Effector memory CD8-positive, alpha-beta T cell (primary cell): ENCODE measurements at places on chromosomes 11 and 22.

GRCh38 chr11:45180848-45181192 lies 34.4 kb downstream of the PRDM11 start:
- DNase-seq, result peak; percentile 14

GRCh38 chr11:110828086-110828485 lies 115.8 kb upstream of the ARHGAP20 start:
- DNase-seq, result no peak

DNA sequence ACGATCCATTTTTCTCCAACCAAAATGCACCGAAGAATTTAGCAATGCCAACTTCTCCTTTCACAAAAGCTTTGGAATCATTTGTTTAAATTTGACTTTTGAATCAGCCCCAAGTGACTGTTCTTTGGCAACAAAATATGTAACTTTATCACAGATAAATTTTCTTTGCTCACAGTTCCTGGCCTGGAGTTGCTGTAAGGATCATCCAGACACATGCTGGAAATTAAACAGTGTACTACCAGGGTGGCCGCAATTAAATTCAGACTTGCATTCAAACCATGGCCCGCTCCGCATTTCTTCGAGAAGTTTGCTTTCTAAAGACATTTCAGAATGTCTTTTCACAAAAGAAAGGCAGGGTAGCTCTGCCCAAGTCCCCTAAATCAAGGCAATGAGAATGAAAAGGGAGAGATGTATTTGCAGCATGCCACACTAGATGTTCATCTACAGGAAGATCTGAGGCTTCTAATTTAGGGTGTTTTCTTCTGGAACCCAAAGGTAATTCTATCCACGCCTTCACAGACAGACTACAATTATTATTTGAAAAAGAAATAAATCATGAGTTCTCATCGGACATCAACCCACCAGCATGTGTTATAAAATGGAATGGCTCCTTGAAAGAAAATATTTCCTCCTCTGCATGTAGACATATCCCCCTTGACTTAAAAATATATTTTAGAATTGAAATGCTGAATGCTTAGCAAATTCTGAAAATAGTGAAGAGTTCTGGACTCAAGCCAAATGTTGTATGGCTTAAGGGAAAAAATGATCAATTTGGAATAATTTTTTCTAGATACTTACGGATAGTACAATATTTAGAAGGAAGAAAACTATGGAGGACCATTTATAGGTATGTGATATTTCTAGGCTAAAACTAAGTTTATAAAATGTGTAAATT lies 189.7 kb upstream of the BLID start:
- DNase-seq, result no peak

- DNase-seq, result no peak
Observed at GRCh38 chr11:898540-899190, 11.9 kb downstream of the CHID1 start.

- DNase-seq, result no peak
Observed at GRCh38 chr11:83471831-83472727, 185.9 kb upstream of the CCDC90B start.

- DNase-seq, result no peak
Observed at GRCh38 chr22:17918840-17919239, 105.5 kb downstream of the MICAL3 start.

DNA sequence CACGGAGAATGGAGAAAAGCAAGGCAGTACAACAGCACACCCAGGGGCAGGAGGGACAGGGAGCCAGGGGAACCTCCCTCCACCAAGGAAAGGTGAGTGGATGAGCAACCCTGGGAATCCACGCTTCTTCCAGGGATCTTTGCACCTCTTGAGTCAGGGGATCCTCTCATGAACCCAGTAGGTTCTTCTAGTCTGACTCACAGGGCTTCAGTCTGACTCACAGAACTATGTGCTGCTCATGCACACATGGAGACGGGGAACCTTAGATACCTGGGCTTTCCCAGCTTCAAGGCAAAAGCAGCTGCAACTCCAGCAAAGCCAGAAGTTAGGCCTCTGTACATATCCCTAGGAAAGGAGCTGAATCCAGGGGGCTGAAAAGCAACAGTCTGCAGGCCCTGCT lies 1021.4 kb upstream of the TENM4 start:
- DNase-seq, result no peak

GRCh38 chr11:65814131-65814985 lies 19.4 kb upstream of the SNX32 start:
- DNase-seq, result no peak

DNA sequence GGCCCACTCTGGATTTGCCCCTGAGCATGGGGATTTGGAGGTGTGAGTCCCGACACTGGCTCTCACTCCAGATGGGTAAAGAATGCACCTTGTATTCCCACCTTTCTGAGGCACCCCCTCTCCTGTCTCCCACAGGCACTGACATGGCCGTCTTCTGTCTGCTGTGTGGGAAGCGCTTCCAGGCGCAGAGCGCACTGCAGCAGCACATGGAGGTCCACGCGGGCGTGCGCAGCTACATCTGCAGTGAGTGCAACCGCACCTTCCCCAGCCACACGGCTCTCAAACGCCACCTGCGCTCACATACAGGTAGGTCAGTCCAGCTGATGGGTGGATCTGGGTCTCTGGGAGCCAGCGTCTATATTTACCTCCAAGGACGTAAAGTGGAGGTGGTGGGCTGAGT lies 54.2 kb upstream of the NNMT start:
- DNase-seq, result no peak

DNA sequence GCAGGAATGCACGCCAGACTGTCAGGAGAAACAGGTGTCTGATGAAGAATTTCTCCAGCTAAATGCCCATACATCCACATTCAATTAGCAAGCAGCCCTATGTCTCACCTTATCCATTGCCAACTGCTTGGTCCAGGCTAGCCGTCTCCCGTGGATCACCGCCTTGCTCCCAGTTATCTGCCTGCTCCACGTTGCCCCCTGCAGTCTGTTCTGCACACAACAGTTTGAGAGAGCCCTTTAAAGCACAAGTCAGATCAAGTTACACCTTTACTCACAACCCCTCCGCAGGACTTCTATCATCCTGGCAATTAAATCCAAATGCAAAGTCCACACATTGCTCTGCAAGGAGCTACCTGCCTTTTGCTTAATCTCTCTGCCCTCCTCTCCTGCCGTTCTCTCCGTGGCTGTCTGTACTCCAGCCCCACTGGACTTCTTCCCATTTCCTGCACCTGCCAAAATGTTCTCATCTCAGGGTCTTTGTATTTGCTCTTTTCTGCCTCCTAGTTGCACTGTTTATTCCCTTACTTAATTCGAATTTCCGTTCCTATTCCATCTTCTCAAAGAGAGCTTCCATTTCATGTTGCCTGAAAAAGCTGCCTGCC lies 185.3 kb upstream of the LARGE1 start:
- DNase-seq, result no peak

DNA sequence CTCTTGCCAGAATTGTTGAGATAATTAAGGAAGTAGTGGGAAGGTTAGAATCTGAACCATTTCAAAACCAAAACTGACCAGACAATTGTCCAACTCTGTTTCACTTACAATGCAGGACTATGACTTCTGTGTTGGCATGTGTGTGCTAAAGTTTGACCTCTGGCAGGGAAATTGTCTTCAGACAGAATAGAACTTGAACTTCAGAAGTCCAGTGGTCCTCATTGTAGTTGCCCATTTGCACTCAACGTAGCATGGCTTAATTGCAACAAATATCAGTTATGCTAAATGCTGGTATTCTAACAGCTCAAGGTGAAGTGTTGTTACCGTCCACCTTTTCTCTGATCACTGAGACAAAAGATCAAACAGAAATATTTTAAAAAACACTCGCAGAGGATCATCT lies 47.2 kb downstream of the BLID start:
- DNase-seq, result no peak

GRCh38 chr22:28547132-28547842 lies 132.4 kb downstream of the TTC28 start:
- no peak for DNase-seq

GRCh38 chr11:123702139-123702538 lies 39.3 kb downstream of the ZNF202 start:
- DNase-seq, result no peak

DNA sequence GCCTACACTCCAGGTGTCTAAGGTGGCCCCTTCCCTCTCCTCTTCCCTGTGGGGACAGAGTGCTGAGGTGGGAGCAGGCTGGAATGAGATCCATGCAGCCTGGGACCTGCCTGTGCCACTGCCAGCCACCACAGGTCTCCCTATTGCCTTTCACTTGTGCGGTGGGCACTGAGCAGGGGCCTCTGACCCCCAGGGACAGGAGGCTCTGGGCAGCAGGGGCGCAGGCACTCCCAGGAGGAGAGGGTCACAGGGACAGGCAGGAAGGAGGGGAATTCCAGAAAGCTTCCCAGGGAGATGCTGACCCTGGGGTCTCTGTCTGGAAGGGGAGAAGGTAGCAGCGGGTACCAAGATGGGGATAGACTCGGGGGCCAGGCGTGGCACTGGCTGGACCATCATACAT lies 228.5 kb upstream of the B3GAT1 start:
- no peak for DNase-seq

DNA sequence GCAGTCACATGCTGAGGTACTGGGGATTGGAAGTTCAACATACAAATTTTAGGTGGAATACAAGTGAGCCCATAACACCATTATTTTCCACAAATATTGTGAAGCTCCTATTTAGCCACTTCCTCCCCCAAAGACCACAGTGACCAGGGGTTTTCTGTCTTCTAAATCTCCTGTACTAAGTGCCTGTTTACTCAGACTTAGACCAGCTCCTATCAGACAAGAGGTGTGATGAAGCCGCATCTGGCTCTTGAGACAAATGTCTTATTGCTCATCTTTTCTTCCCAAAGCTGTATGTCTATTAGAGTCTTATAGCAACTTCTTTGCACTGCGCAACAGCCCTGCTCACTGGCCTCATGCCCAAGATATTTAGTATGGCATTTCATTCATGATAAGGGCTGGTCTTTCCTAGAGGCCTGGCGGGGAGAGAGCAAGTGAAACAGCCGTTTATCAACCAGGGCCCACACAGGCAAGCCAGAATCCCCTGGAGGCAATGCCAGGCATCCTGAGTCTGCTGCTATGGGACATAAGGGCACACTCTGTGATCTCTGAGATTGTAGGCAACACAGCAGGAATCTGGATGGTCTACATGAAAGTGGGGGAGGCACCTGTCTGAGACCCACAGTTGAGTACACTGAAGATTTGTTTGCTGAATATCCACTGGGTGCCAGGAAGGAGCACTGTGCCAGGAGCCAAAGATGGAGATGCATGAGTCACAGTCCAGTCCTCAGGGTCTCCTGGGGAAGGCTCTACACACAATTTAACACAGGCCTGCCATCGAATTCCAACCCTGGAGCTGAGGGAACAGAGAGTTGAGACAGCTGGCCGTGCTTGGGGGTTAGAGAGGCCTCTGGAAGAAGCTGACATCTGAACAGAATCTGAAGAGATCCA lies 78.5 kb upstream of the NCAM1 start:
- no peak for DNase-seq

GRCh38 chr11:34149786-34150185 lies 44.4 kb downstream of the NAT10 start:
- DNase-seq, result no peak

GRCh38 chr11:44140372-44140771 lies 44.9 kb downstream of the EXT2 start:
- DNase-seq, result no peak

GRCh38 chr11:113572136-113572735 lies 97.0 kb upstream of the DRD2 start:
- DNase-seq, result no peak

- no peak for DNase-seq
Observed at GRCh38 chr11:28144808-28145207, 36.6 kb downstream of the METTL15 start.

GRCh38 chr22:49738006-49738405 lies 89.7 kb downstream of the BRD1 start:
- no peak for DNase-seq

GRCh38 chr11:44973632-44974401 lies 23.1 kb upstream of the TP53I11 start:
- no peak for DNase-seq

- DNase-seq, result no peak
Observed at GRCh38 chr11:75189911-75190310, 39.0 kb downstream of the SLCO2B1 start.

- DNase-seq, result no peak
Observed at GRCh38 chr11:13745165-13745564, 76.7 kb downstream of the FAR1 start.

DNA sequence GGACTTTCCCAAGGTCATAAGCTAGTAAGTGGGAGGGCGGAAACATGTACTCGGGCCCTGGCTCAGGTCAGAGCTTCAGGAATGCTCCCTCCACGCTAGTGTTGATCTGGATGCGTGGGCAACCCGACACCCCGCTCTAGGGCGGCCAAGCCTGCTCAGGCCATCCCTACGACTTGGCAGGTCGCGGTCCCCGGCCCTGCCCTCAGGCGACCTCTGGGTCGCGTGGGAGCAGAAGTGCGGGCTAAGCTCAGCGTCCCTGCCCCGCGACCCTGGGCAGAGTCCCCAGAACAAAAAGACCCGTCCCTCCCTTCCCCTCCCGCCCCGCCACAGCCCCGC lies 781 bp upstream of the TEF start:
- DNase-seq, result no peak

DNA sequence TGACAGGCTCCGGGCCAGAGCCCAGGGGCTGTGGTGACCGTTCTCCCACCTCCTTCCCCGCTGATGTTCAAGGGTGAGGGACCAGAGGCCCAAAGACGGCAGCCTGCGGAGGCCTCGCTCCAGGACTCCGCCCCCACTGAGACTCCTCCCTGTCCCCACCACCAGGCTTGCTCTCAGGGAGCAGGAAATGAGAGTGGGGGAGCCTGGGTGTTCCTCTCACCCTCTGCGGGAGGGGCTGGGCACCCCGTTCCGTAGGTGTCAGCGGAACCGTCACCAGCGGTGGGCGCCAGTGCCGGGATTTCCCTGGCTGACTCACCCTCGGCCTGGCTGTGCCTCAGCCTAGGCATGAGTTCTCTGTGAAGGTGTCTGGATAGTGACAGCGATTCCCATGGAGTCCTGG lies 15.7 kb downstream of the DAGLA start:
- peak; percentile 91 for DNase-seq

GRCh38 chr11:12123799-12124198 lies 13.4 kb downstream of the MICAL2 start:
- DNase-seq, result no peak

GRCh38 chr11:41289408-41289807 lies 170.0 kb downstream of the LRRC4C start:
- no peak for DNase-seq

GRCh38 chr22:46748908-46749675 lies 11.0 kb upstream of the CERK start:
- peak; percentile 62 for DNase-seq

DNA sequence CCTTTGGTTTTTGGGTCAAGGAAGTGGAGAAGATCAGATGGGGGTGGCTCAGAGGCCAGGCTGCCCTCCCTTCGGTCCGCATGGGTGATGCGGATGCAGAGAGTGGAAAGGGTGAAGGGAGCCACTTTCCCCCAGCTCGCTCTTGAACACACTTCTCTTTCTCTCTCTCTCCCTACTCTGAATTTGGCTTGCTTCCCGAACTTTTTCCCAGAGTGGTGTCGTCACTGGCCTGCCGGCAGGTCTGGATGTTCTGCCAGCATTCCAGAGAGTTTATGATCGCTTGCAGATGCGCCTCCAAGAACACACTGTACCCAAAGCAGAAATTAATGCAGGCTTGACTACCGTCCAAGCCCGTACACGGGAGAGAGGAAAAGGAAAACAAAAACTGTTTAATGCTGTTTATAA lies 103.2 kb downstream of the ZBTB16 start:
- DNase-seq, result no peak
